ENCODE measurements at places on chromosomes 3 and 15.

GRCh38 chr15:76773234-76773633, 131.9 kb downstream of the SCAPER start:
- DNase-seq = no peak

GRCh38 chr3:98701071-98701675, 62.0 kb upstream of the ST3GAL6 start:
- no peak for DNase-seq

- no peak for DNase-seq
Measured at GRCh38 chr3:46990573-46991374, 11.3 kb downstream of the NBEAL2 start.

GRCh38 chr3:30586096-30586805, 20.1 kb upstream of the TGFBR2 start:
- no peak for DNase-seq

GRCh38 chr3:176992978-176993377, 204.3 kb downstream of the TBL1XR1 start:
- no peak for DNase-seq

GRCh38 chr3:112321867-112322652, 10.9 kb upstream of the CD200 start:
- DNase-seq = peak; percentile 20
